Effector memory CD8-positive, alpha-beta T cell (primary cell): ENCODE measurements at places on chromosomes 2 and 18.
A peak's percentile ranks its signal among the peaks of the same experiment; 100 is the strongest.

DNA sequence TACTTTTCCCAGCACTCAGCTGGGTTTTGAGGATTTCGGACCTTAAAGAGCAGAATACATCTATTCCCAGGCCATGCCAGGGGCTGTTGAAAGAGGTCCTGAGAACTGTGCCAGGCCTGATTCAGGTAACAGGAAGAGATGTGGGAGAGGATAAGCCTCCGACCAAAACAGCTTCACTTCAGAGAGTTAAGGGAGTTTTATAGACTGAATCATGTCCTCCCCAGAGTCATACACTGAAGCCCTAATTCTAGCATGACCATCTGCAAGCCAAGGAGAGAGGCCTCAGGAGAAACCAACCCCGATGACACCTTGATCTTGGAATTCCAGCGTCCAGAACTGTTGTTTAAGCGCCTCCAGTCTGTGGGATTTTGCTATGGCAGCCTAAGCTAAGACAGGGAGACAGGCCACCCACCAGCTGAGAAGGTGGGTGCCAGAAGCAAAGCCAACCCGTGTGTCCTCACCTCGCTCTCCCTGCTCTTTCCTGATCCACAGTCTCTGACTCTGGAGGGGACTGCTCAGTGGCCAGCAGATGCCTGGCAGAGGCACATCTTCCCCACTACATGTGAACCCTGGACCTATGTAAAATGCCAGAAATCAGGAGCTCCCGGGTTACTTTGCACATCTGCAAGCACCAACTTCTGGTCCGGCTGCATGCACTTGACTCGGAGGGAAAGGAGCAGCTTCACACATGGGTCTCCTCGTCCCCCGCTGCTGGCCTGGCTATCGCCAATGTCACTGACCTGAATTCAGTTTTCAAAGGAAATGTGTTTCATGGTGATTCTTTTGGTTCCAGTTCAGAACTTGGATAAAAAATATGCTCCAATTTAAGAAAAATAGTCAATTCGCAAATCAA is 116.8 kb upstream of the EPC2 start:
- no peak for DNase-seq

GRCh38 chr18:77005651-77006195 is 126.9 kb downstream of the MBP start:
- DNase-seq = no peak

- no peak for DNase-seq
Measured at GRCh38 chr2:233021771-233022170, 8.7 kb upstream of the NGEF start.

DNA sequence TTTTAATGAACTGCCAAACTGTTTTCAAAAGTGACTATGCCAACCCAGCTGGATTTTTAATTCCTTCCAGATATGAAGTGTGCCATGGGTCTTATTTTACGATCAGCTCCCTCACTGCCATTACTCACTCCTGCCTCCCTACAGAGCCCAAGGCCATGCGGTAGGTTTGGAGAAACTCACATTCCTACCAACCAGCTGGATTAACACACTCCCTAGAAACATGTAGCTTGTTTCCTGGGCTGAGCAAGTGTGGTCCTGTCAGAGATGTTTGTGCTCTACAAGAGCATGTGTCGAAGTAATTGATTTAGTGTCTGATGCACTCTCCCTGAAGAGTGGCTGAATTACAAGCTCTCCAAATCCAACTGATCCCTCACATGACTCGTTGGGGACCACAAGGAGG is 82.5 kb downstream of the SPP2 start:
- no peak for DNase-seq

GRCh38 chr2:111057045-111057444 is 63.7 kb upstream of the BCL2L11 start:
- DNase-seq = no peak

DNA sequence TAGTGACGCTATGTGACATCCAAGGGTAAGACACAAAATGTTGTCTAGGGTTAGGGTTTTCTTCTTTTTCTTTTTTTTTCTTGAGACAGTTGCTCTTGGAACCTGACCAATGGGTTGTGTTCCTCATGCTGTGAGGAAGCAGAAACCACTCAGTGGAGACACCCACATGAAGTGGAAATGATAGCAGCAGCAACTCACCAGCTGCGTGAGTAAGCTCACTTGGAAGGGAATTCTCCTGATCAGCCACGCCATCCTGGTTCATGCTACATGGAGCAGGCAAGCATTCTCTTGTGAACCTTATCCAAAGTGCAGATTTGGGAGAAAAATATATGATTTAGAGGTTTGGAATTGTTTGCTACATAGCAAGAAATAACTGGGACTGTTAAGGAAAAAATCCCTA is 863.7 kb downstream of the EPHA4 start:
- no peak for DNase-seq

GRCh38 chr2:16167870-16168426 is 227.6 kb downstream of the MYCN start:
- DNase-seq = no peak

DNA sequence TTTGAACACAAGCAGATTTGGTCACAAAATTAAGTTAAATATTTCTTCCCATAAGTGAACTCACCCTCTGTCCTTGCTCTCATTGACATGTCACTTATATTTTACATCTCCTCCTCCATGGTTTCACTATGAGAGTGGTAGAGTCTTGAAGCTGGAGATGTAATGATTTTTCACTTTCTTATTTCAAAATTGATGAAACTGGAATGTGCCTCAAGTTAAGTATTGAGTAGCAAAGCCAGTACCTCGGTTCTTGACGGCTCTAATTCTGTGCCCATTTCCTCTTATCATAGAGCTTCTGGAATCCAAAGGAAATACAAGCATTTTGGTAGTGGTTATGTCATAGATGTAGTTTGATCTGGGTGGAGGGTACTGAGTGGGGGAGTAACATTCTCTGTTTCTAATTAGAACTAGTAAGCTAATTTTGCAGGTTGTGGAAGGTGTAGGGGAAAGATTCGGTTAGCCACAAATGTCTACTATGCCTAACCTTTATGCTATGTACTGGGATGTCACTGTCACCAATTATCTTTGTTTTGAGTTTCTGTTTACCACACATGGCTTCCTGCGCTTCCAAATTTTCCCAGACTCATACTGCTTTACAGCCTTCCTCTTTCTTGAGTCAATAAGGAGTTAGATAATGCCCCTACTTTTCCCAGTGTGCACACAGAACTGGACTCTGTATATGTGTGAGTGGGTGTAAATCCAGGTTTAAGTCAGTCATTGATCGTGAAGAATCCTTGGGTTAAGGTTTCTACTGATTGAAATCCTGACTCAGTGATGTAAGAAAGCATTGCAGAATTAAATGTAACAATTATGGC is 96.8 kb downstream of the DIS3L2 start:
- DNase-seq = no peak

GRCh38 chr2:63121055-63121834 is 70.6 kb downstream of the OTX1 start:
- no peak for DNase-seq

- DNase-seq = peak; percentile 26
Measured at GRCh38 chr2:42102591-42103450, 55.0 kb downstream of the PKDCC start.

- no peak for DNase-seq
Measured at GRCh38 chr2:239818086-239818485, 207.1 kb downstream of the NDUFA10 start.

- no peak for DNase-seq
Measured at GRCh38 chr2:24088821-24089359, 4.3 kb upstream of the TP53I3 start.

- DNase-seq = no peak
Measured at GRCh38 chr2:223197046-223197445, 145.1 kb downstream of the KCNE4 start.

- DNase-seq = no peak
Measured at GRCh38 chr2:86311879-86312278, 25.5 kb downstream of the REEP1 start.

GRCh38 chr2:70070542-70071268 is 16.6 kb upstream of the PCBP1 start:
- DNase-seq = peak; percentile 62

GRCh38 chr2:222311319-222311977 is 12.7 kb upstream of the PAX3 start:
- no peak for DNase-seq

DNA sequence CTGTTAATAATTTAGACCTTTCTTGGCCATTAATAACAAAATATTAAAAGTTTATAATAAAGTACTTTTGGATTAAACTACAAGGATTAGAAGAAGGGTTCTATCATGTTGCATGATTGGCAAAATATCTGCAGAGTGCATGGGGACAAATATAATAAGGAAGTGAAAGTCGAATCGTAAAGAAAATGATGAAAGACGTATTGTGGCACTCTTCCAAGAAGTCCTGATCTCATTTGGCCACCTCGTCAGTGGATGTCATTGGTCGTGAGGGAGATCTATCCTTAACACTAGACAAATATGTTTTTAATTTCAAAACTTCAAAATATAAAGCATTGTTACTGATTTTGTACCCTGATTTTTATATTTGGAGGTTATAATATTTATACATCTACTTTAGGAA is 197.7 kb upstream of the STON1 start:
- no peak for DNase-seq

DNA sequence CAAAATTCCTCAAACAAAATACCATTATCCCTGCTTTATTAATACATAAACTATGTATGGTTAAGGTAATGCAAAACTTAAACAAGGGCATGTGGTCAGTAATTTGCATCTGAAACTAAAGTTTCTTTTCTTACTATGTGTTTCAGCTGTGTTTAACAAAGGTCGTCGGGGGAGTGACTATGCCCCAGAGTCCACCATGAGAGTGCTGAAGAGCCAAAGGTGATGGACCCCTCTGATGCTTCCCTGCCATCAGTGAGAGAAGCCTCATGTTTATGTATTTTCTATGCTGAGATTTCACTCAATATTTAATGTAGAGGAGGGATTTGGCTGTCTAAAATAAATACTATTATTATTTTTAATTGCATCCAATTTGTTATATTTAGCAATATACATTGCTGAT is 707.2 kb upstream of the REG3G start:
- DNase-seq = no peak

DNA sequence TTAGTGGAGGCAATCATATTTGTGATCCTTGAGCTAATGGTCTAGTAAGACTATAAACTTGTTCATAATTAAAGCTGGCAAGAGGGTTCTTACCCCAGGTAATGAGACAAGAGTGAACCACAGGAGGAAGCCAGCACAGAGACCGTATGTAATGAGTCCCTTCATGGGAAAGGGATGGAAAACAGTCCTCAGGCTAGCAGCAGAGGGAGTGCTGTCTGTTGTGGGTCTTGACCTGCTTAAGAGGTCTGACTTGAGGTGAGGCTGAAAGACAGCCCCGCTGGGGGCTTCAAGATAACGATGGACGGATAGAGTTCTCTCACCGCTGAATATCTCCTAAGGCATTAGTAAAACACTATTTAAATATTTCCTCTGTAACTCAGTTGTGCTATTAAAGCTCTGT is 16.2 kb upstream of the POLE4 start:
- DNase-seq = no peak

- DNase-seq = no peak
Measured at GRCh38 chr2:86017901-86018896, 87.5 kb downstream of the POLR1A start.

DNA sequence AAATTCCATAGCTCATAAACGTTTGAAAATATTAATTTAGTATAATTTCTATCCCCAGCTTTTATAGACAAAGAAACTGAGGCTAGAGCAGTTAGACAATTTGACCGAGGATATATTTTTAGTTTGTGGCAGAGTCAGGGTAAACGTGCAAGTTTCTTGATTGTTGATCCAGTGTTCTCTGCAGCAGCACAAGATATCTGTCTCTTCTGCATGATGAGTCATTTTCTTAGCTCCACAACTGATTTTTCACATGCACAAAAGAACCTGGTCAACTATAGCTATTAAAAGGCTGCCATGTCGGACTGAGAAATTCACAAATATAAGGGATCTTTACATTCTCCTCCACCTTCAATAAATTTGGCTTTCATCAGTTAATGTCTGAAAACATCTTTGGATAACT is 143.4 kb upstream of the CYP26B1 start:
- no peak for DNase-seq

DNA sequence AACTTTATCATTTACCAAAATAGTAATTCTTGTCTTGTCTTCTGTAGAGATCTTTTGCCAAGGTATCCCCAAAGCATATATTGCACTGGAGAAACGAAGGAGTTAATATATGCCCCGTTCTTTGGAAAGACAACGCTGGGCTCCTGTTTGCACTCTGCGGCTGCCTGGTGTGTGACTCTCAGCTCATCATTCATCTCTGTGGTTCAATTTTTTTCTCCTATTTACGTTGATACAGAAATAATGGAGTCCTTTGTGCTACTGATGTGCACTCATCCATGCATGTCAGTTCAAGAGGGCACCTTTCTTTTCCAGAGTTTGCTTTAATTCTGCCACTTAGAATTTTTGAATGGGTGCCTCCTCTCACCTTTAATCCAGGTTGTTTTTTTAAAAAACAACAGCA is 655.5 kb downstream of the DCDC2C start:
- DNase-seq = no peak

DNA sequence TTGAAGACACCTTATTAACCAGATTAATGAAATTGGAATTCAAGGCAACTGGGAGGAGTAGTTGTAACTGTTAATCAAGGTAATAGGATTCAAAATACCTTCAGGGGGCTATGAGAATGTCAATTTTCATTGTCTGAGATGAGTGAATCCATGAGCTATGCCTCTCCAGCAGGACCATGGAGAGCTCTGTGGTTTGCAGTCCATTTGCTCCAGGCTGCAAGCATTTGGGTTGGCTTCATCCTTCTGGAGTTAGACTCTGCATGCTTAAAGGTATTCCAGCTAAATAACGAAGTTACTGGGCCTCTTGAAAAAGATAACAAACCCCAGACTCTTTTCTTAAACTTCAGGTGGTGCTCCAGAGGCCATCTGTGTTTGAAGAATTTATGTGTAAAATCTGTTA is 207.1 kb upstream of the SLC8A1 start:
- no peak for DNase-seq

- no peak for DNase-seq
Measured at GRCh38 chr18:63382843-63383242, 15.8 kb upstream of the KDSR start.

DNA sequence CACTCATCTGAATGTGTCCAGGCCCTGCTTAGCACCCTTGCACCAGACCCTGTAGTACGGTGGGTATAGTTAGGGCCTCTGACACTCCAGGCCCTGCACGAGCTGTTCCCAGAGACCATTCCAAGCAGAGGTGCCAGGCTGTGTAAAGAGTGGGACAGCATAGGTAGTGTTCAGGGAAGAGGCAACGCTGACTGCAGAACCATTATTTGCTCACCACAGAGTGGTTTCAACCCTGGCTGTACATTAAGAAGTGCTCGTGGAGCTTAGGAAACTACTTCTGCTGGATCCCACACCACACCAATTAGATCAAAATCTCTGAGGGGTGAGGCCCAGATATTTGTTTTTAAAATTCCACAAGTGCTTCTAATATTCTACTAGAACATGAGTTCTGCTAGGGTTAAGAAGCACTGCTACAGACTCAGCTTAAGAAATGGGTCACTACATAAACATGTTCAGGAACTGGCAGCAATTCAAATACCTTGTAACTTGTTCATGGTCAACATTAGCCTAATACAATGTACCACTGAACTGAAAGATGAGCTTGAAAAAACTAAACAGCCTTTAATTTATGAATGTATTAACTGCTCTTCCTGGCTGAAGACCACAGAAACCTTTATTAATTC is 183.0 kb downstream of the MYO5B start:
- DNase-seq = no peak

GRCh38 chr2:10372203-10372861 is 69.6 kb downstream of the HPCAL1 start:
- DNase-seq = no peak
